ENCODE measurements at places on chromosomes 2 and 18. TPM values are rescaled to one million over a fixed set of nuclear protein-coding genes. Genes with fewer than 3 reads are reported as not detected.

DNA sequence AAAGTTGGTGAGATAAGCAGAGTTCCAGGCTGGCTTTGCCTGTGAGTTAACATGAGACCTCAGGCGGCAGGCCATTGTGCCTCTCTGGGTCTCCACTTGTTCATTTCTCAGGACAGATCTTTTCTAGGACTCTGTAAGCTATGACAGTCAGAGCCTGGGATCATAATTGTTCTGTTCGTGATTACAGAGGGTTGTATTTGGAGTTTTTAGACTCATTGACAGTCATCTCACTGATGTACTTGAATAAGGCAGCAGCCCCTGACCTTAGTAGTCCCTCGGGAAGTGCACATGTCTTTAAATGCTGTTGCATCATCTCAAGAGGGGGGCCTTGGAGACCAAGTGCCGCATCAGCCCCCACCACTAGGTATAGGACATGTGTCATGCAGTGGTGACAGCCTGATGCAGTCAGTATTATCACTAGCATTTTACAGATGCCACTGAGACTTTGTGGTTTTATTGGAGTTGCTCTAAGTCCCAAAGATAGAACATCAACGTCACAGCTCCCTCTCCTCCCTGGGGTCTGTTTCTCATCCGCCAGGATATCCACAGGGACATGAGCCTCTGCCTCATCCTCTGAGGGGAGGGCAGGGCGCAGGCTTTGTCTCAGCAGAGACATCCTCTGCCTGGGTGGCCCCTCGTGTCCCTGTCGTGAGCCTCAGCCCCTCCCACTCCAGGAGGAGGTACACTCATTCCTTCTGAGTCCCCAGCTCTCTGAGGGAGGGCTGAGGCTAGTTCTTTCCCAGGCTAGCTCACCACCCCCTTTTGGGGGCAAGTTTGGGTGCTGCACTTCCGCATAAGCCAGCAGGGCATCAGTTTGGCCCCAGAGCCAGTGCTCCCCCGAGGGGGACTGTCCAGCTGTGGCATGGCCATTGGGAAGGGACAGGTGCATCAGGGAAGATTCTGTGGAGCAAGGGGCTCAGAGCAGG is 14.1 kb downstream of the GLI2 start:
- DNase-seq = no peak
- no peak overlapping the region for H3K4me3 ChIP-seq
- H3K27ac ChIP-seq = no peak overlapping the region
- H3K27me3 ChIP-seq = peaks cover 25% of the 10 kb centered on the region

- no peak overlapping the region for H3K4me3 ChIP-seq
- peaks cover 18% of the 10 kb centered on the region for H3K27me3 ChIP-seq
- no peaks in the 10 kb centered on the region for H3K36me3 ChIP-seq
- H3K4me1 ChIP-seq = no peaks in the 10 kb centered on the region
- no peak for DNase-seq
Observed at GRCh38 chr18:21313576-21313975, 71.5 kb downstream of the GREB1L start.

DNA sequence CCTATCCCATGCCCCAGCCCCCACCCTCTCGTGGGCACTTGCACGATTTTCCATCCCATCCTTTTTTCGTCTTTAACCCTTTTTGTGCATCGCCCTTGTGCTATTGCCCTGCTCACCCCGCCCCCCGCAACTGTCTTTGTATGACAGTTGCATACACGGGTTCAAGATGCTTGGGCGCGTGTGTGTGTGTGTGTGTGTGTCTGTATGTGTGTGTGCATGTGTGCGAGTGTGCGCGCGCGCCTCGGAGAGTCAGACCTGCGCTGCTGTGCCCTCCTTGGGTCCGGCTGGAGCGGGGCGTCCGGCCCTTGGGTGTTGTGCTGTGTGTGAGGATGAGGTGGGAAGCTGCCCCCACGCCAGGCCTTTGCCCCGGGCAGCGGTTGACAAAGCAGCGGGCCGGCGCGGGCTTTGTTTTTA is 230.7 kb downstream of the HAUS1 start:
- no peak for DNase-seq
- peaks cover 76% of the 10 kb centered on the region for H3K27me3 ChIP-seq
- no peak overlapping the region for H3K27ac ChIP-seq
- peaks cover 38% of the 10 kb centered on the region for H3K4me1 ChIP-seq
- peaks cover 2% of the 10 kb centered on the region for H3K36me3 ChIP-seq
- H3K4me3 ChIP-seq = peak overlapping the region; percentile 89

DNA sequence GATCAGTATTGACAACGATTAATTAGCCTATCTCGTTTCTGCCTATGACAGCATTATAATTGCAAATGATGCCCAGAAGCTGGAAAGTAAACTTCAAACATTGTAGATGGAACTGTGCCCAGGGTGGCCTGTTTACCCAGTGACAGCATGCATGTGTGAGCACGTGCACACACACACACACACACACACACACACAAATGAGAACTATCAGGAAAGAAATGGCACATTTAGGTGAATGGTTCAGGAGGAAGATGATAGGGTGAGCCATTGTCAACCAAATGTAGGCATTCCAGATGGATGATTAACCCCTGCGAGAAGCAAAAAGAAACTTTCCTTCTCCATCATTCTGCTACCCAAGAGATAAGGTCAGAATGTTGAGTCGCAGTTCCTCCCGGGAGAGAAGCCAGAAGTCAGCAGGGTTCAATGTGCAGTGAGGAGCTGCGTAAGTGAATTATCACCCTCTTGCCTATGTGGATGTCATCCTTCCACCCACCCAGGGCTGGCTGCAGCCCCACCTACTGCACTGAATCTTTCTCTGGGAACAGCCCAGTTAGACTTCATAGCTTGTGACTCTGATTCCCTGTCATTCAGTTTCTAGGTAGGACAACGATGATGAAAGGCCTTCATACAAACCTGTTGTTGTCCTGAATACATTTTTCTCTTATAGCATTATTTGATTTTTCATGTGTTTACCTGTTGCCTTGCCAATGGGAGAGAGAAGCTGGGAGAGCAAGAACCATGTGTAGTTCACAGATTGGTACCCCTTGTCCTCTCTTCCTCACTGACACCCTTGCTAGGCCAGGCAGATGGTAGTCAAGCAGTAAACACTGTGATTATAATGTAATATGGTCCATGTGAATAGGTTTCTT is 3.5 kb upstream of the APOB start:
- peaks cover 7% of the 10 kb centered on the region for H3K4me1 ChIP-seq

DNA sequence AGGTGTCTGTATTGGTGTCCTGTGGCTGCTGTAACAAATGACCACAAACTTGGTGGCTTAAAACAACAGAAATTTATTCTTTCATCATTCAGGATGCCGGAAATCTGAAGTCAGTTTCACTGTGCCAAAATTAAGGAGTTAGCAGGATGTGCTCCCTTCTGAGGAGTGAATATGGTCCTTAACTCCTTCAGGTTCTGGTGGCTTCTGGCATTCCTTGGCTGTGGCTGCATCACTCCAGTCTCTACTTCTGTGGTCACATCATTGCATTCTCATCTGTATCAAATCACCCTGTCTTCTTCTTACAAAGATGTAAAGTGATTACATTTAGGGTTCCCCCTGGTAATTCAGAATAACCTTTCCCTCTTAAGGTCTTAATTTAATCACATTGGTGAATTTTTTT is 12.6 kb downstream of the GPD2 start:
- H3K4me3 ChIP-seq = no peak overlapping the region
- H3K27ac ChIP-seq = no peak overlapping the region
- DNase-seq = no peak
- H3K27me3 ChIP-seq = no peaks in the 10 kb centered on the region
- H3K36me3 ChIP-seq = no peaks in the 10 kb centered on the region

DNA sequence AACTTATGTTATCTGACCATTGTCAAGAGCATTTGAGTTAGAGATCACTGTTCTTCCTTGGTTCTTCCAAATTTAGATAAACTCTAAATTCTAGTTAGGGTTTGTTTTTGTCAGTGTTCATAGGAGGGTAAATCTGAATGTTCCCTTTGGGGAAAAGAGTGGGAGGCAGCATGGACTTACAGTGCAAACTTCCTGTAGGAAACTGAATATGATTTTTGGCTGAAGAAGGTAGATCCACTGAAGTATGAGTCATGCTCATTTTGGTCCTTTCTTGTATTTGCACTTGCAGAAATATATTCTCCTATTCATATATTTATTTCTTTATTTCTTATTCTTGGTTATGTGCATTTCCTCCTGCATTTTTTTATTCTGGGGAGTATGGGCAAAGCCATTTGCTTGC is 27.3 kb downstream of the CCDC85A start:
- DNase-seq = no peak
- H3K27me3 ChIP-seq = no peaks in the 10 kb centered on the region
- no peaks in the 10 kb centered on the region for H3K4me1 ChIP-seq

- peak overlapping the region; percentile 76 for H3K4me3 ChIP-seq
- no peak overlapping the region for H3K27ac ChIP-seq
- H3K4me1 ChIP-seq = peaks cover 10% of the 10 kb centered on the region
Observed at GRCh38 chr2:290090-290722, 2.3 kb upstream of the ALKAL2 start.

DNA sequence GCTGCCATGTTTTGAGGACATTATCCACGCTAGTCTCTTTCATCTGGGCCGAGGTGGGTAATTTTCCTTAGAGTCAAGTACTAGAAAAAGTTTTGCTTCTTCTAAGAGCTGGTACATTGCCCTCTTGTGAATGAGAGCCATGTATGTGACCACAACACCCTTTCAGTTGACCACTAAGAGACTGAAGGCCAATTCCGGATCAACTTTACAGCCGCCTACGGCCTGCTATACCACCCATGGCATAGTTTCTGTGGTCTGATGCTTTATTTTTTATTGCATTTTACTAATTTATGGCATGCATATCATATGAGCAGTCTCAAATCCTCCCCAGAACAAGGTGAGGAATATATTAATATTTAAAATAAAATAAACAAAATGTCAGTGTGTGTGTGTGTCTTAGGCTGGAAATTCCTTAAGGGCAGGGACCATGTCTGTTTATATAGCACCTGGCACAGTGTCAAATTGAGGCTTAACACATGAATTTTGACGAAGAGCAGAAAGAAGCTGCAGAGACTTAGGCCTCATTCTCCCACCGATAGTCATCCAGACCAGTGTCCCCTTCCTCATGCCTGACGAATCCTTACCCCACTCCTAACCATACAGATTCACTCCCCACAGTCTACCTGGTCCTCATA is 35.4 kb downstream of the PSD4 start:
- H3K4me3 ChIP-seq = no peak overlapping the region
- peaks cover 18% of the 10 kb centered on the region for H3K4me1 ChIP-seq
- no peaks in the 10 kb centered on the region for H3K27me3 ChIP-seq
- DNase-seq = no peak

DNA sequence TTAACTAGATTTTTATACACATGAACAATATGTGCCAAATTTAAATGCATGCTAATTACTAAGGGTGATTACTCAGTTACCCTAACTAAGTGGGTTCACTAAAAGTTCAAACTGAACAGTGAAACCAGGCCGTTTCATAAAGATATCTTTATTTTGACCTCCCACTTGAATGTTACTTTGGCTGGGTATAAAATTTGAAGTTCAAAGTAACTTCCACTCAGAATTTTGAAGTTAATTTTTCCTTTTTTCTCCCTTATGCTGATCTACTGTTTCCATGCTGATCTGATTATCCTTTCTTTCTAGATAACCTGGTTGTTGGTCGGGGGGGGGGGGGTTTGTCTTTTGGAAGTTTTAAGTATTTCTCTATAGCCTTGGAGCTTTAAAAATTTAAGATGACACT is 25.5 kb upstream of the MAP4K4 start:
- H3K4me1 ChIP-seq = no peaks in the 10 kb centered on the region
- H3K4me3 ChIP-seq = no peak overlapping the region
- H3K36me3 ChIP-seq = peaks cover 2% of the 10 kb centered on the region
- H3K27ac ChIP-seq = no peak overlapping the region

- no peak overlapping the region for H3K4me3 ChIP-seq
- no peak overlapping the region for H3K27ac ChIP-seq
- H3K4me1 ChIP-seq = no peaks in the 10 kb centered on the region
- no peak for DNase-seq
Observed at GRCh38 chr2:233699424-233700027, 6.8 kb downstream of the UGT1A6 start.

DNA sequence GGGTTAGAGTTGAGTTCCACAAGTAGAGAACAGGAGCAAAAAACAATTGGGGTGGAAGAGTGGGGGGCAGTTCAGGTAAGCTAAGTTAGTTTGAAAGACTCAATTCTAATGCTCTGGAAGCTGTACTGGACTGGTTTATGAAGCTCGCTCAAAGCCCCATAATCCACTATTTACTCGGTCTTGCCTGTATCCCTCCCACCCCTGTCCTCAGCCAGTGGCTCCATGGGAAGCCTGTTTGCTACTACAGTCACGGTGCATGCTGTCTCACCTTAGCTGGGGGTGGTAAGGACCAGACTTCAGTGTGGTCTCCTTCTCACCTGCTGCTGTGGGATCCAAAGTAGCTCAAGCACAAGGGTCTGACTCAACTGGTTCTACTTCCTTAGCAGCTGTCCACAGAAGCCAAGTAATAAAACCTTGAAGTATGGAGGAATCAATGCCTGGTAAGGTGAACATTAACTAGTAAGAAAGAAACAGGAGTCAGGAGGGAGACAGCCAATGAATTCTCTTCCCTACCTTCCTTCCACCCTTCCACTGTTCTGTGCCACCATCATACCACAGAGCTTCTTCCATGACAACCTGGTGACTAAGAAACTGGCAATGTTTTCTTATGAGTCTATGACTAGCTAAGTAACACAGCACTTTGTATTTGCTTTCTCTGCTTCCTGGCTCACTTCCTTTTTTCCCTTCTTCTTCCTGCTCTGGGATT is 230.8 kb downstream of the SRBD1 start:
- DNase-seq = no peak
- no peak overlapping the region for H3K27ac ChIP-seq
- no peaks in the 10 kb centered on the region for H3K27me3 ChIP-seq
- H3K36me3 ChIP-seq = no peaks in the 10 kb centered on the region
- no peaks in the 10 kb centered on the region for H3K4me1 ChIP-seq
- H3K4me3 ChIP-seq = no peak overlapping the region

DNA sequence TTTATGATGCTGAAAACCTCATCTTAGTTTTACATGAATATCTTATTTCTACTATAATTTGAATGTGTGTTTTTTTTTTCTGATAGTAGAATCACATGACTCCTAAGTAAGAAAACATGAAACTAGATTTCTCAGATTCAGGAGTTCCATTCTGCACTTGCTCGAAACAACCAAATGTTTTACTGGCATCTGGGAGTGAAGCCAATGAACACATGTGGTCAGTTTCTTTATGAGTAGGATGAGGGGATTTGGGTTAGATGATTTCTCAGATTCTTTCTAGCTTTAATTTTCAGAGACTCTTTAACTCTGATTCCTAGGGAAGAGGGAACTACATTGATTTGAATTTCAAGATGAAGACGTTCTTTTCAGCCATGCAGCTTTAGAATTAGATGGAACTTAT is 225.0 kb upstream of the NT5C1B start:
- H3K4me1 ChIP-seq = peaks cover 3% of the 10 kb centered on the region
- no peak overlapping the region for H3K4me3 ChIP-seq
- no peaks in the 10 kb centered on the region for H3K27me3 ChIP-seq
- H3K36me3 ChIP-seq = peaks cover 2% of the 10 kb centered on the region

GALM gene
- 28.3 TPM for total RNA-seq

ADNP2 gene
- 41.5 TPM for total RNA-seq

LBH gene
- 127 TPM for total RNA-seq

DPYSL5 gene
- not detected for total RNA-seq

CBLN2 gene
- total RNA-seq = not detected

MAP3K19 gene
- total RNA-seq = not detected

ITPRIPL1 gene
- 9.9 TPM for total RNA-seq
